Smooth muscle cell of the umbilical artery (primary cell): ENCODE measurements at places on chromosomes 5 and 9. TPM values are rescaled to one million over a fixed set of nuclear protein-coding genes. Genes with fewer than 3 reads are reported as not detected.

The NR4A3 gene
- 0.30 and 0.46 TPM in 2 replicates for total RNA-seq

The SLC34A3 gene
- under 0.01 TPM in 1 of 2 replicates, not detected in the other for total RNA-seq

The ZFP37 gene
- 1.9 and 2.4 TPM in 2 replicates for total RNA-seq

The CDKN2B-AS1 gene
- total RNA-seq, result 4.2 and 6.5 TPM in 2 replicates

The IFNA21 gene
- not detected in 2 replicates for total RNA-seq

The CYSRT1 gene
- total RNA-seq, result 0.30 and 0.46 TPM in 2 replicates

The DDX46 gene
- 16.9 and 31.2 TPM in 2 replicates for total RNA-seq

The TMEM171 gene
- total RNA-seq, result 1.8 and 4.7 TPM in 2 replicates
